ENCODE measurements at places on chromosomes 6 and 20.
A peak's percentile ranks its signal among the peaks of the same experiment; 100 is the strongest.

- no peak for DNase-seq
Observed at GRCh38 chr6:1479601-1480221, 90.3 kb downstream of the FOXF2 start.

GRCh38 chr20:53244711-53245110, 272.6 kb downstream of the TSHZ2 start:
- DNase-seq: no peak

DNA sequence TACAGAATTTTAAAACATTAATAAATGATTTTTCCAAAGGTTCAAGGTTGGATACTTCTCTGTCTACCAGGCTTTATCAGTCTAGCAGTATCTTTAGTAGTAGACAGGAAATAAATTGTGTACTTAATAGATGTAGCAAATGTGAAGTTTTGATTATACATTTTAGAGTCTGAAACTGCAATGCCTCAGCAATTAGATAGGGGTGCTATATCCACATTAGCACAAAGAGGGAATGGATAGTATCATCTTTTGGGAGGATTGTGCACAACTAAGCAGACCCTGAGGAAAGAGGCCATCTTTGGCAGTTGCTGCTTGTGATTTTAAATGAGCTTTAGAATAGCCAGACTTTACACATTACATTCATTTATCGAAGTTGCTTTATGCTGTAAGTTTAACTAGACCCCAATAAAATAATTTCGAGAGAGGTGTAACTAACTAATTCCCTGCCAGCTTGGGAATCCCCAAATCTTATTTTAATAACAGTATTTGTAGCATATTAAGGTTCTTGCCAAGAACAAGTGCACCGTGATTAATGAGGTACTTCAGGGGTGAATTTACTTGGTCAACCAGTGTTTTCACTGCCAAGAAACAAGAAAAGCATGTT, 2.8 kb downstream of the KCNQ5 start:
- DNase-seq: peak; percentile 42

GRCh38 chr6:20850686-20851416, 316.6 kb downstream of the CDKAL1 start:
- no peak for DNase-seq

DNA sequence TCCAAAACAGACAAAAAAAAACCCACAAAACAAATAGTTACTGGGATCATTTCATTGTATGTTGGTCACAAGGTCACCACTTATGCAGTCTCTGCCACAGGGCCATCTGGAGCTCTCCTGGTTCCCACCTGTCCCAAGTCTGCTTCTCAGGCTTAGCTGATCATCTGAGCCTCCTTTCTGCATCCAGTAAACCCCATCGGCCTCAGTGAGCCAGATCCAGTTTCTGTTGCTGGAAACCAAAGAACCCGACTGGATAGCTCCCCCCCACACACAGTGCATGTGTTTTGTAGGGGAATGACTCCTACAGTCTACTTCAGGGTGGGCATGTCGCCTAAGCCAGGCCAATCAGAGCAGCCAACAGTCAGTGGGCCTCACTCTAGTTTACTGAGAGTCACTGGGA, 233.3 kb downstream of the PREX1 start:
- no peak for DNase-seq

GRCh38 chr6:96542702-96543101, 20.2 kb upstream of the FHL5 start:
- no peak for DNase-seq

Measured in hepatic stellate cell (primary cell).